ENCODE measurements at places on chromosomes 3 and 15. TPM values are rescaled to one million over a fixed set of nuclear protein-coding genes. Genes with fewer than 3 reads are reported as not detected.

DNA sequence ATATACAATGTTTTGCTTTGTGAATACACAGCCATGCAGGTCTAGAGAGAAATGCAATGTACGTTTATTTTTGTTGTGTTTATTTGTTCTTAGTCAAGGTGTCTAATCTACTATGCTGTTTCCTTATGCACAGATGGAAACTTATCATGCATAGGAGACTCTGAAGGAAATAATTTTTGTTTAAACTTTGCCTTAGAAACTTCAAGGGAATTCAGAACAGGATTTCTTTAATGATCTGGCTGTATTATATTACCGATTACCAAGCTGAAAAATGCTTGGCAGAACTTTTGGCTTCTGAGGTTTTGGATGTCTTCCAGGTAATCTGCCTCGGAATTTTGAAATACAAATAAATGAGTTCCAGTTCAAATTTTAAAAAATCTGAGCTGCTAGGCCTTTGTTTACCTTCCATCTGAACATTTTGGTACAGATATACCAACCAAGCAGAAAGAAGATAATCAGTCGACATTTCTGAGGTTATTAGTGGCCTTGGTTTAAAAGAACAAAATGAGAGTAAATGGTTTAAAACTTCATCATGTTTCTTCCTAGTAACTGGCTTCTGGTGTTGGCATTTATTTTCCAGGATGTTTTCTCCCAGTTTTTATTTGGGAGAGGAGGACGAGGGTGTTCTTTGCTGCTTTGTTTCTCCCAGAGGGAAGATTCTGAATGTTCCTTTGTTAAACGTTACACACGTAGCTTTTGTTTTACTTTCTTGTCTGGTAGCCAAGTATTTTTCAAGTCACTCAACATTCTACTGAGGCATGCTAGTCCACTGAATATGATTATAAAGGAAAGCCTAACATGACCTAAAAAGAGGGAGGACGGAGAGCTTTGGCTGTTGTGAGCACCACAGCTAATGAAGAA lies 421.8 kb upstream of the TBL1XR1 start:
- H3K27ac ChIP-seq = no peak overlapping the region
- DNase-seq = no peak
- H3K4me1 ChIP-seq = peaks cover 11% of the 10 kb centered on the region
- no peaks in the 10 kb centered on the region for H3K27me3 ChIP-seq
- H3K4me3 ChIP-seq = no peak overlapping the region

- H3K27me3 ChIP-seq = peaks cover 26% of the 10 kb centered on the region
- H3K27ac ChIP-seq = no peak overlapping the region
- H3K4me1 ChIP-seq = no peaks in the 10 kb centered on the region
- DNase-seq = no peak
Observed at GRCh38 chr15:85880501-85881190, 85.9 kb upstream of the KLHL25 start.

ST3GAL6 gene
- 0.08 TPM for total RNA-seq

GRCh38 chr15:94844538-94845389 lies 613.4 kb downstream of the MCTP2 start:
- no peak overlapping the region for H3K4me3 ChIP-seq
- no peaks in the 10 kb centered on the region for H3K36me3 ChIP-seq
- H3K27ac ChIP-seq = peak overlapping the region; percentile 51

DNA sequence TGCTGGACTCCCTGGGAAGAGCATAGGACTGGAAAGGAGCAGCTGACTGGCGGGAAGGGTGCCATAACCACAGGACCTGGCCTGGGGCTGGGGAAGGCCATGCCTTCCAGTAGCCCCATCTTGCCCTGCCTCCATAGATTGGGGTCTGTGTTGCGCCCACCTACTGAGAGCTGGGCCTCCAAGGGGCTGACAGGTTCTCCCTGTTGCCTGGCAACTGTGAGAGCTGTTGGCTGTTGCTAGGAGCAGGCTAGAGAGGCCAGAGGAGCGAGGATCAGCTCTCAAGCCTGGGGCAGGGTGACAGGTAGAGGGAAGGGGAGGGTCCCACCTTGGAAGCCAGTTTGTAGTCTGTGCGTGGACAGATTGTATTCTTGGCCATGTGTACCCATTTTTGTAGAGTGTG lies 2.8 kb upstream of the GNAI2 start:
- peaks cover 29% of the 10 kb centered on the region for H3K4me1 ChIP-seq
- peaks cover 20% of the 10 kb centered on the region for H3K36me3 ChIP-seq
- no peaks in the 10 kb centered on the region for H3K27me3 ChIP-seq

DNA sequence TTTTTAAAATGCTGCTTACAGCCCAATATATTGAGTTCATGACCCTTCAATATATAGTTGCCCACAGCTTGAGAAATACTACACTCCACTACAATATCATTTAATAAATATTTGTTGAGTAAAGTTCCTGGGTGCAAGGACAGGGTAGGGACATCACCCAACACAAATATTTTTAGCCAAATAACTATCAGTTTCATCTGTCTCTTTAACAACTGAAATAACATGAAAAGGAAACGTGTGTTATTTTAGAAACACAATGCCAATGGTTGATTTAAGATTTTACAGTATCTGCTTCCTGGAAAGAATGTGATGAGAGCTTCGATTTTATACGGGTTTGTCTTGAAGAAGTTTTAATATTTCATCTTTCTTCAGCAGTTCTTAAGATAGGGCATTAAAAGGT lies 67.7 kb upstream of the CDV3 start:
- H3K4me1 ChIP-seq = peaks cover 17% of the 10 kb centered on the region
- H3K4me3 ChIP-seq = peak overlapping the region; percentile 59
- no peaks in the 10 kb centered on the region for H3K27me3 ChIP-seq
- DNase-seq = no peak
- H3K36me3 ChIP-seq = peaks cover 3% of the 10 kb centered on the region

- H3K27ac ChIP-seq = no peak overlapping the region
- no peaks in the 10 kb centered on the region for H3K36me3 ChIP-seq
- H3K27me3 ChIP-seq = no peaks in the 10 kb centered on the region
- no peaks in the 10 kb centered on the region for H3K4me1 ChIP-seq
- H3K4me3 ChIP-seq = no peak overlapping the region
- DNase-seq = no peak
Observed at GRCh38 chr3:76866729-76867408, 173.0 kb upstream of the ROBO2 start.

- peaks cover 10% of the 10 kb centered on the region for H3K36me3 ChIP-seq
- H3K4me3 ChIP-seq = no peak overlapping the region
- H3K4me1 ChIP-seq = peaks cover 27% of the 10 kb centered on the region
- DNase-seq = no peak
- no peaks in the 10 kb centered on the region for H3K27me3 ChIP-seq
Observed at GRCh38 chr3:32366638-32367397, 24.8 kb upstream of the CMTM7 start.

DNA sequence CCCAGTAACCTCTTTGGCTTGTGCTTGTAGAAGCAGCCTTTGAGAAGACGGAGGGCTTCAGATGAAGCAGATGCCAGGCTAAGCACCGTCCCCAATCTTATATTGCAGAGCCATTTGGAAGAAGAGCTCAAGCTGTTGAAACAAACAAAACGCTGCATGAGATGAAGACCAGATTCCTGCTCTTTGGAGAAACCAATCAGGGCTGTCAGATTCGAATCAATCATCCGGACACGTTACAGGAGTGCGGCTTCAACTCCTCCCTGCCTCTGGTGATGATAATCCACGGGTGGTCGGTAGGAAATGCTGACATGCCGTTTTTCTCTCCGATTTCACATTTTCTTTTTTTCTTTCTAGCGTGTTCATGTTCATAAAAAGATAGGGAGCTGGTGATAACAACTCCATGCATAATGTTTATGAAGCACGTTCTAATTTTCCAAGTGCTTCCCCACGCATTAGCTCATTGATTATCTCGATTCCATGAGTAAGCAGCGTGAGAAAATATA lies 106.5 kb downstream of the LIPC start:
- no peaks in the 10 kb centered on the region for H3K36me3 ChIP-seq
- H3K27me3 ChIP-seq = peaks cover 3% of the 10 kb centered on the region
- peaks cover 3% of the 10 kb centered on the region for H3K4me1 ChIP-seq
- no peak overlapping the region for H3K4me3 ChIP-seq
- H3K27ac ChIP-seq = no peak overlapping the region

WNT5A gene
- not detected for total RNA-seq

DNA sequence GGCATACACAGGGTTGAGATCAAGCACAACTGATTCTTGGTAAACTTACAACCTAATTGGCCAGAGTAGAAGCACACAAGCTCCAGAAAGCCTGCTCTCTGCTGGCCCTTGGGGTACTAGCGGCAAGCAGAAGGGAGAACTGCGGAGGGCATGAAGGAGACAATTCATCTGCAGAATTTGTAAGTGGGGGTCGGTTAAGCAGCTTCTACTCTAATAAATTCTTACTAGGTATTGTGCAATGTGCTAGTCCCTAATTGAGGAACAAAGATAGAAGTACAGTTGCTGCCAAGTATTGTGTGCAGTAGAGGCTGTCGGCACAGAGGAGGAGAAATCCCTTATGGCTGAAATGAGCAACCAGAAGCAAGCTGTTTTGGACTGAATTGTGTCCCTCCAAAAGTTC lies 91.2 kb upstream of the VEPH1 start:
- H3K4me3 ChIP-seq = no peak overlapping the region
- H3K27me3 ChIP-seq = peaks cover 20% of the 10 kb centered on the region

DNA sequence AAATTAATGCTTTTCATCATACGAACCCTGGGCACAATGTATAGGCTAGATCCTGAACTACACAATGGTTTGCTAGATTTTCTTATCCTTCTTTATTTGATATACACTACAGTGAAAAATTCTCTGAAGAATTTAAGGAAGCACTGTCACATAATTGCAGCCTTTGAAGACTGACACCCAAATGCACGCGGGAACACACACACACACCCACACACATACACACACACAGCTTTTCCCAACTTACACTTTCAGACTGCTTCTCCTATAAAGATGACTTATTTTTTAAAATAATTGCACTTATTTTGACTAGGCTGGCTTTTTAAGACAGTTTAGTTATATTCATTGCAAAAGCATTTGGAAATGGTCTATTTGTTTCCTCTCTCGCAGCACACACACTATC lies 70.0 kb upstream of the LRRN1 start:
- H3K27me3 ChIP-seq = peaks cover 2% of the 10 kb centered on the region
- H3K4me3 ChIP-seq = no peak overlapping the region
- no peak overlapping the region for H3K27ac ChIP-seq
- H3K4me1 ChIP-seq = no peaks in the 10 kb centered on the region

- no peaks in the 10 kb centered on the region for H3K4me1 ChIP-seq
- H3K4me3 ChIP-seq = no peak overlapping the region
- peaks cover 12% of the 10 kb centered on the region for H3K27me3 ChIP-seq
- no peak for DNase-seq
- H3K27ac ChIP-seq = no peak overlapping the region
- H3K36me3 ChIP-seq = no peaks in the 10 kb centered on the region
Observed at GRCh38 chr3:123396171-123397049, 52.5 kb downstream of the ADCY5 start.

MCTP2 gene
- 17.2 TPM for total RNA-seq

- no peak for DNase-seq
- H3K27me3 ChIP-seq = no peaks in the 10 kb centered on the region
- H3K27ac ChIP-seq = peak overlapping the region; percentile 99
- H3K36me3 ChIP-seq = peaks cover 41% of the 10 kb centered on the region
- H3K4me3 ChIP-seq = peak overlapping the region; percentile 99
- peaks cover 34% of the 10 kb centered on the region for H3K4me1 ChIP-seq
Observed at GRCh38 chr3:186782542-186783057, 777 bp upstream of the EIF4A2 start.

GRCh38 chr3:88433568-88433967 lies 283.8 kb downstream of the C3orf38 start:
- no peaks in the 10 kb centered on the region for H3K36me3 ChIP-seq
- no peak overlapping the region for H3K4me3 ChIP-seq
- no peak overlapping the region for H3K27ac ChIP-seq
- H3K4me1 ChIP-seq = no peaks in the 10 kb centered on the region

DNA sequence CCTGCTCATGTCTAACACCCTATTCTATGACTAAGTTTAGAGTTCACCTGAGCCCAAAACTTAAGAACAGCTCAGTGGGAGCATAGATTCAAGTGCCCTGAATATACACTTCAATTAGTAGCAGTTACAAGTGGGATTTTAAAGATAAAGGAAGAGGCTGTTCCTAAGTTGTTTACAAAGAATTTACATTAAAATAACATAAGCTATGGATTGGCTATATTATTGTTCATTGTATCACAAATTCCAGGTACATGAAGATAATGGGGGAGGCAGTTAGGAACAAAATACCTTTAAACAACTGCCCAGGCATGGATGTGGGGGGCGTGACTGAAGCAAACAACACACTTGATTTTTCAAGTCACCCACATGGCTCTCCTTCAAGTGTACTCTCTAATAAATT lies 52.7 kb downstream of the ROPN1B start:
- no peaks in the 10 kb centered on the region for H3K27me3 ChIP-seq
- DNase-seq = no peak
- no peak overlapping the region for H3K27ac ChIP-seq
- peaks cover 13% of the 10 kb centered on the region for H3K4me1 ChIP-seq

DNA sequence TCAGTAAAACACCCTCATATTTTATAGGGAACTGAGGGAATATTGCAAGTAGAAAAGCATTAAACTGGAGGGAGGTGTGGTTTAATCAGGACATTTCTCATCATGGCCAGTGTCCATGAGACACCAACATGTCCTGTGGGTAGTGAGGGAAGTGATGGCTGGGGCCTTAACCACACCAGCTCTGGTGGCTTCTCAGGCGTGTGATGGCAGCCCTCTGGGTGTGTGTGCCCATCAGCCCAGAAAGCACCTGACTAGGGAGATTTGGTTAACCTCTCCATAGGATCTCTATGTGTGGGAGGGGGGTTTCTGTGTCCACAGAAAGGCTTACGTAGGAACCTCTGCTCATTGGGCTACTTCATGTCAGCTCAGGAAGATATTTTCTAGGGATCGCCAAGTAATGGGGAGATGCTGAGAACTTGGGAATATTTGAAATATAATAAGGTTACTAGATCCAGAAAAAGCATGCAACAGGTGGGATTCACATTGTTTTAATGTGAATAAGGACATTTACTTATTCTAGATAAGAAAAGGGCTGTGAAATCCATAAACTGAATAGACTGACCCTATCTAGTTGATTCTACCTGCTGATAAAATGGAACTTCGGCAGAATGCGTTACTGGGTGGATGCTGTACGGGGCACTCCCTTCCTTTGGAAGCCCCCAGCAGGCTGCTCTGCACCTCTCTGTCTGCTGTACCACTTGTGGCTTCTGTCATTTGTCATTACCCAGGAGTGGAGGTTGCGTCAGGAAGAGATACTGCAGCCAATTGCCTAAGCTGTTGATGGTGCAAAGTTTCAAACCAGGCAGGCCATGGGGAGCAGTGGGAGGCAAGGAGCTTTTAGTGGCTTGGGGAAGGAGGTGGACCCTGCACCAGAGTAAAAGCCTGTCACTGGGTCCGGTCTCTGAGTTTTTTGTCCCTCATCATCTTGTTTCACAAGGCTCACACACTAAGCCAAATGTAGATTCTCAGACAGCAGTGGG lies 21.5 kb downstream of the PDHB start:
- no peak overlapping the region for H3K27ac ChIP-seq
- no peaks in the 10 kb centered on the region for H3K27me3 ChIP-seq
- peaks cover 14% of the 10 kb centered on the region for H3K36me3 ChIP-seq
- peaks cover 6% of the 10 kb centered on the region for H3K4me1 ChIP-seq

EIF2A gene
- 68.3 TPM for total RNA-seq

Measured in activated CD4-positive, alpha-beta T cell treated with anti-CD3 and anti-CD28 coated beads, Interleukin-2, amount 10 ng/mL, durations not matched to agents 7 days and 5 days (primary cell).